ENCODE measurements at places on chromosomes 2 and 18.

- no peak for DNase-seq
Measured at GRCh38 chr2:9355716-9356115, 67.6 kb downstream of the ITGB1BP1 start.

DNA sequence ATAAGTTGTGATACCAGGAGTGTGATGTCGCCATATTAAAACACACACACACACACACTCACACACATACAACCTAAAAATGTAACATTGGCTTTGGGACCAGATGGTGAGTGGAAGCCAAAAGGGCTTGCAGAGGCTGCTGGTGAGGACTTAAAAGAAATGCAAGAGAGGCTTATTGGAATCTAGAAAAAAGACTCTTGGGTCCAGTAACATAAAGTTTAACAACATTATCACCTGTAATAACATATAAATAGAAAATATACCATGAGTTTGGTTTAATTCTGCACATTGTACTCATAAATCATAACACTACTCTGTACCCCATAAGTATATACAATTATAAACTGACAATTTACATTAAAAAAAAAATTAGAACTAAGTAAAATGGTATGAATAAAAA, 74.4 kb upstream of the MYCN start:
- DNase-seq, result no peak

- DNase-seq, result no peak
Measured at GRCh38 chr2:30714811-30715709, 92.2 kb downstream of the CAPN13 start.

DNA sequence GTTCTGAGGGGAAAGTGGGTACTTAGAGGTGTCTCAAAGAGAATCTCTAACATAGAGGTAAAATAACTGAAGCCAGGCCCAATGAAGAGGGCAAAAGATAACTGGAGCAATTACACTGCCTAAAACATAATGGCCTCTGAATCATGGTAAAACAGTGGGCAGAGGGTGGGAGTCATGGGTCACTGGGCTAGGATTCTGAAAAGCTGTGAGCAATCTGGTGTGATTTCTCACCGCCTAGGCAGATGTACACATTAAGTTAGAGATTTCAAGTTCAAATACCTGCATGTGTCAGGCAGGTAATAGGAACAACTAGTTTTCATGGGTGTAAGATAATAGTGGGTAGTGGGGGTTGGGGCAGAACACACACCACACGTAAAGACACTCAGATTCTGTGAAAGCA, 45.6 kb downstream of the INSIG2 start:
- no peak for DNase-seq

- no peak for DNase-seq
Measured at GRCh38 chr2:10533811-10534321, 85.7 kb upstream of the ODC1 start.

GRCh38 chr2:70143314-70144150, 47.3 kb downstream of the C2orf42 start:
- no peak for DNase-seq

DNA sequence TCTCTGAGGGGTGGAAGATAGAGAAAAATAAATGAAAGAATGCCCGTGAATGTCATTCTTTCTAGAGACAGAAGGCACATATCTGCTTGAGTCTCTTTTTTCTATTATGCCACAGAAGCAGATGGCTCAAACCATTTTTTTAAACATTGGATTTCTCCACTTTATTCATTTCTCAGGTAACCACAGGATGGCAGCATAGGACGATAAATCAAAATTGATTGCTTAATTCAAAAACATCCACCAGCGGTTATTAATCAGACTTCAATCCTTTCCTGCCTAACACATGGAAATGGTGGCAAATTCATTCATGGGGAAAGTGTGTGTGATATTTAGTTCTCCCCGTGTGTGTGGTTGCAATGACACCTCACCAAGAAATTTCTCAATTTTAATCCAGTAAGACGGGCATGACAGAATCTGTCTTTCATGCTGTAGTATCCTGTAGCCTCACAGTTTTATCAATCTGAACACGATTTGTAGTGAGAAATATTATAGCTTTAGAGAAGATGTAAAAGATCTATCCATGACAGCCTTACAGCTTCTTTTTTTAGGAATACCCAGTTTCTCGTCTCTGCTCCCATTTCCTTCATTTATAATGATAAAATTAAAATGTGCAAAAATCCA, 72.2 kb downstream of the DSC3 start:
- DNase-seq, result no peak

- no peak for DNase-seq
Measured at GRCh38 chr2:44009136-44009735, 13.4 kb upstream of the LRPPRC start.

- no peak for DNase-seq
Measured at GRCh38 chr18:22609642-22610041, 191.9 kb upstream of the CTAGE1 start.

DNA sequence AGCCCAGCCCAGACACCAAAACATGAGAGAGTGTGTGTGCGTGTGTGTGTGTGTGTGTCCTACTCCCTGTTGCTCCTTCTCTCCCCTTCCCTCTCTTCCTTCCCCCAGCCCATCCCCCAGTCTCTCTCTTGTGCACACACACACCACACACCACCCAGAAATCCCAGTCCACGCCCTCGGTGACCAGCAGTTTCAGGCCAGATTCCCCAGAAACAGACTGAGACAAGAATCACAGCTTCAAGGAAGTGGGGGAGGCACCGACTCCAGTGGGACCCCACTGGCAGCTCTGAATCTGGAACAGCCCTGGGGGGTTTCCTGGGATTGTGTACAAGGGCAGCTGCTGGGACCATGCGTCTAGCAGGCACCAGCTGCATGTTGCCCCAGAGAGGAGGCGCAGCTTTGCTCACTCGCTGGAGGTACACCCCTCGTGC, 113.5 kb downstream of the NDUFA10 start:
- DNase-seq, result no peak

- no peak for DNase-seq
Measured at GRCh38 chr18:48842259-48843061, 108.3 kb downstream of the SMAD7 start.

- no peak for DNase-seq
Measured at GRCh38 chr2:74924463-74925265, 33.8 kb upstream of the POLE4 start.

- no peak for DNase-seq
Measured at GRCh38 chr2:186591506-186591890, 1.6 kb downstream of the ITGAV start.

- DNase-seq, result no peak
Measured at GRCh38 chr2:239289545-239289944, 111.3 kb downstream of the HDAC4 start.

DNA sequence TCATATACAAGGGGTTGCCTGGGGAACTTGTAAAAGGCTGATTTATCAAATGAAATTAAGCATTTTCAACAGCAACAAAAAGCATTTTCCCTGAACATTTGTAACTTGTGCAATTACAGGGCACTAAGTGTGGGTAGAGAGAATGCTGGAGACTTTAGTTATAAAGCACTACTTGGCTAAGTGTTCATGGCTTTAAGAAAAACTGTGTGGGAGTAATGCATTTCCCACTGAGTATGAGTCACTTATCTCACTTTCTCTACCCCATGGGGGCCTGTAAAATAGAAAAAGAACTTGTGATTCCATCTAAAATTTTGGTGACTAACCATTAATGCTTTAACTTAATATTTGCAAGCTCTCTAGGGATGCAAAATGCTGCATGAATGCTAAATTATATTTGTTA, 193.4 kb downstream of the CCDC102B start:
- no peak for DNase-seq

DNA sequence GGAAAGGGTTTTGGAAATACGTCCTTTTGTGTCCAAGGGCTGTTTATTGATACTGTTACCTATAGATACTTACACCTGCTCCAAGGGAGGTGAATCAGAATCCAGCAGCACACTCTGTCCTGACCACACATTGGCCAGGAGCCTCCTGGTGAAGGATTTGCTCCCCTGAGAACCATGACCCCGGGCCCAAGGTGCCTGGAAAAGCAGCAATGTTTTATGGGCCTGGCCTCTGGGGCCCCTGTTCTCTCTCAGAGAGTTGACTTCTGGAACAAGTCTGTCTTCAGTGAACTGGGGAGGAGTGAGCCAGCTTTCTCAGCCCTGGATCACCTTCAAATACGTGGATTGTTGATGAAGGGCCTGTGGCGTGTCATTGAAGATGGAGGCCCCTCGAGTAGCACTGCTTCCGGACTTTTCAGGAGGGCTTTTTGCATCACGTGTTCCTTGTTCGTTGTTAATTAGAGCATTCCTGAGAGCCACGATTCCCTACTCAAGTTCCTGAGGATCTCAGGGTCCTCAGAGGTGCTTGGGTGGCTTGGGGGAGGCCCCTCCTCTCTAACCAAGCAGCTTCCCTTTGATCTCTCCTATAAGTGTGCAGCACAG, 78.5 kb upstream of the RPL31 start:
- no peak for DNase-seq

DNA sequence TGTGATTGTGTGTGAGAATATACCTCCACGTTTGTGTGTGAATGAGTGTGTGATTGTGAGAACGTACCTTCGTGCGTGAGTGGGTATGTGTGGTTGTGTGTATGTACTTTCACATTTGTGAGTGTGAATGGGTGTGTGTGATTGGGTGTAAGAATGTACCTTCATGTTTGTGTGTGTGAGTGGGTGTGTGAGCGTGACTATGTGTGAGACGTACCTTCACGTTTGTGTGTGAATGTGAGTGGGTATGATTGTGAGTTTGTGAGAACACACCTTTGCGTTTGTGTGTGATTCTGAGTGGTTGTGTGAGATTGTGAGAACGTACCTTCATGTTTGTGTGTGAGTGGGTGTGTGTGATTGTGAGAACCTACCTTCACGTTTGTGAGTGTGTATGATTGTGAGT, 5.8 kb upstream of the ADCY3 start:
- DNase-seq, result no peak

DNA sequence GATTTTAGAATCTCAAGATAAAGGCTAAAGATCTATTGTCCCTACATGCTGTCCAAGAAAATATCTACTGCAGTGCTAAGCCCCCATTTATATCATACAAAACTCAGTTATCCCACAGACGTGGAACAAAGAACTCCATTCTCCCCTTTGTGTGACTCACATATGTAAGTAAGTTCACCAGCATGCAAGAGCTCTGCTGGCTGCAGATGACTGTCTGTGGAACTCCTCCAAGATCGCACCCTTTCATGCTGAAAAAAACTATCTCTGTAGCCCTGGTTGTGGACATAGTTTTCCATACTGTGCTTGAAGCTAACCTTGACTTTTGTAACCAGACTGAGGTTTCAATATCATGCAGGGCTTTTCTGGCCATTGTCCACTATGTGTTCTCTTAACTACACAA, 207.1 kb downstream of the ZNF521 start:
- DNase-seq, result no peak

DNA sequence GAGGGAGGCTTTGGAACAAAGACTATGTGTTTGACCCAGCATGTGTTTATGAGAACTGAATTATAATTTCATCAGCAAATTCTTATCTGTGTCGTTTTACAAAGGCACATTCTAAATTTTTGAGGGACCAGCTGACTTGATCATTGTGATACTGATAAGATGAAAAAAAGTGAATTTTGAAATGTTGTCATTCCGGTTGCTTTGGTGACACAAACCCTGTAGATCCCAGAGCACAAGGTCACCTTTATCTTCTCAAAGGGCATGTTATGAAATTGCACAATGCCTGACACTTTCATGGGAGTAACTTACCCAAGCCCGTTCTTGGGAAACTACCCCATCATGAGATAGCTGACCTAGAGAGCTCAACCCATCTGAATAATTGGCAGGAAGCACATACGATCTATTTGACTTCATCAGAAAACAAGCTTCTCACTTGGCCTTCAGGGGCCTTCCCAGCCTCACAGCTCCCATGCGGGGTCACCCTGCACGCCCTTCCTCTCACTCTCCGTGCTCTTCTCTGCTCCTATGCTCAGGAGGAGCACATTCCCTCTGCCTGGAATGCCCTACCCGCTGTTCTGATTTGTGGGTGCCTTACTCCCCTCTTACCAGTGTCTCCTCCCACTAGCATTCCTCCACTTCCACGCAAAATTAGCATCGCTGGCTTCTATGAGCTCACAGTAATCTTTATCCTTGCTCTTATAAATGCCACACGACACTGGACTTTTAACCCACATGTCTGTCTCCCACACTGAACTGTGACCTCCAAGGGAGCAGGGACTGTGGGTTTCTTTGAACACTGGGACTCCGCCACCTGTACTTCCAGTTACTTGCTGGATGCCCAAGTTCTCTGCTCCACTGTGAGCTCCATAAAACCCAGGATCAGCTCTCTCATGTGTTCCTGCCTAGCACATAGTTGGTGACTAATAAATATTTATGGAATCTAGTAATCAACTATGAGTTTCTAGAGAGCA, 555.8 kb upstream of the ID2 start:
- no peak for DNase-seq
